ENCODE measurements at places on chromosomes 16 and 17.

DNA sequence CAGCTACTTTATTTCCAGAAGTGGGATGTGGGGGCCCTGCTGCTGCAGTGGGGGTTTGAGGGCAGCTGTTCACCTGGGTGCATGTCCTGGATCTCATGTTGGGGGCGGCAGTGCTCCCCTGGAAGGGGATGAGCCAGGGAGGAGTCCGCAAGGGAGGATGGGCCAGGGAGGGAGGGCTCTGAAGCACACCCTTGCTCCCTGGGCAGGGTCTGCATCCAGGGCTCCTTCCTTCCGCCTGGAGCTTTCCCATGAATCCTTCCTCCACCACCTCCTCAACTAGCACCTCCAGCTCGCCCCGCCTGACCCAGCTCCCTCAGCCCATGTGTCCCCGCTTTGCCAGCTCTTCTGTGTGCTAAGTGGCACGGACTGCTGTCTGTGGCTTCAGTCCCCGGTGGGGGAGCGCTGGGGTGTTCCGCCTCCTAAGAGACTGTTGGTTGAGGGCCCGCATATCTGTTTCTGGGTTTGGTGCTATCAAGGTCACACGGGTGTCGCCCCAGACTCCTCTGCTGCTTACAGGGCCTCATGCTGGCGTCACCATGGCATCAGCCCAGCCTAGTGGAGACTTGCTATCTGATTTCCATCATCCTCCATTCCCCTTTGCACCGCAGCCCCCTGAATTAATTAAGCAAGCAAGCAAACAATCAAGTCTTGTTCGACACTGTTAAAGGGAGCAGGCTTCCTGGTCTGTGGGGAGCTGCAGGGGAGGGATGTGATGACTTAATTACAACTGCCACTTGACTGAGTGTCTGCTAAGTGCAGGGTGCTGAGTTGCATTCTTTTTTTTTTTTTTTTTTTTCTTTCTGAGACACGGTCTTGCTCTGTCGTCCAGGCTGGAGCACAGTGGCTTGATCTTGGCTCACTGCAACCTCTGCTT, 71.8 kb downstream of the PRKCA start:
- DNase-seq: no peak

DNA sequence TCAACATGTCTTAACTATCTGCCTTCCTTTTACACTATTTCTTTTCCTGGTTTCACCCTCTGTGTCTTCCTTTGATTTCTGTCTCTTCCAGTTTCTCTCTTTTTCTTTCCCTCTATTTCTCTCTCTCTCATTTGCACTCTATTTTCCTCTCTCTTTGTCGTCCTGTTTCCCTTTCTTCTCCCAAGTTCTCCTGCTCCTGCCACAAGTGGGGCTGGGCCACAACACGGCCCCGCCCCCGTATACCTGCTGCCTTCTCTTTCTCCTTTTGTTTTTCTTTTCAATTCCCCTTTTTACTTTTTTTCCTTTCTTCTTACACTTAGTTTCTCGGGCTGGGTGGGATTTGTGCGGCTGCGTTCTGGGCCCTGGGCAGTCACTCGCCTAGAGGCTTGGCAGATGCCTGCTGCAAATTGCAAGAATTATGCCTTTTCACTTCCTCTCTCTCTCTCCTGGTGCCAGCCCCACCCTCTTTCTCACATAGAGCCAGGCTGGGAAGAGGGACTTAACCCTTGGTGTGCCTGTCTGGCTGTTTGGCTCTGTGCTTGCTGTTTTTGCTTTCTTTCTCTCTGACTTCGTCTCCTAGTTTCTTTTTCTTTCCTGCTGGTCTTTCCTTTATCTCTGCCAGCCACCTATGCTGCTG, 2139.4 kb downstream of the TP53TG3F start:
- no peak for DNase-seq

- peak; percentile 55 for DNase-seq
These were observed 4.8 kb upstream of the ITGA3 start for GRCh38 chr17:50051082-50051576.

GRCh38 chr17:1162116-1162855, 17.5 kb downstream of the ABR start:
- no peak for DNase-seq

DNA sequence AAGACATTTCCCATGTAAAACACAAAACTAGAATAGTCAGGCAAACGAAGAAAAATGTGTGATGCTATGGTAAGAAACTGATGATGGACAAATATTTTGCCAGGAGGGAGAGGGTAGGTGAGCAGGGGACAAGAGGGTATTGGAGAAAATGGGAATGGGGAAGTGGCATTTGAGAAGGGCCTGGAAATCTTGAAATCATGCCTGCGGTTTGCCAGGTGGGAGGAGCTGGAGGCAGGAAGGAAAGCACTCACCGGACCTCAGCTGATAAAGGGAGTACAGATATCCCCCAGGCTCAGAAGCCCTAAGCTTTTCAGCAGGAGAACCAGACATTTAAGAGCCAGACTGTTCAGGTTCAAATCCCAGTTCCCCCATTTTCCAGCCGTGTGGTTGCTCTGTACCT, 103.6 kb downstream of the GSG1L start:
- DNase-seq: no peak

DNA sequence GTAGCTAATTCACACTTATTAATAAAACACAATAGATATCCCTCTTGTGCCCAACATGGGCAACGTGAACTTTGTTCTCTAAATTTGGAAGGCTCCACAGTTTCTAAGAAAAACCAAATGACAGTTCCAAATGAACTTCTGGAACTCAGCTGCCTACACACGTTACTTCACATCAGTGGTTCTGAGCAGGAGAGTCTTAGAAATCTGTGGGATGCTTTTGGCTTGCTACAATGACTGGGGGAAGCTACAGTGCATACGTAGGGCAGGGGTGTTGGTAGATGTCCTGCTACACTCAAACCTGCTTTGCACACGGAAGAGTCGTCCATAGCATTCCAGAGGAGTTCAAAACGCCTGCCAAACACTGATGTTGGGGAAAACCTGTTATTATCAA, 8.0 kb downstream of the TXNDC11 start:
- DNase-seq: no peak

GRCh38 chr17:34725008-34725407, 145.6 kb downstream of the TMEM132E start:
- no peak for DNase-seq

DNA sequence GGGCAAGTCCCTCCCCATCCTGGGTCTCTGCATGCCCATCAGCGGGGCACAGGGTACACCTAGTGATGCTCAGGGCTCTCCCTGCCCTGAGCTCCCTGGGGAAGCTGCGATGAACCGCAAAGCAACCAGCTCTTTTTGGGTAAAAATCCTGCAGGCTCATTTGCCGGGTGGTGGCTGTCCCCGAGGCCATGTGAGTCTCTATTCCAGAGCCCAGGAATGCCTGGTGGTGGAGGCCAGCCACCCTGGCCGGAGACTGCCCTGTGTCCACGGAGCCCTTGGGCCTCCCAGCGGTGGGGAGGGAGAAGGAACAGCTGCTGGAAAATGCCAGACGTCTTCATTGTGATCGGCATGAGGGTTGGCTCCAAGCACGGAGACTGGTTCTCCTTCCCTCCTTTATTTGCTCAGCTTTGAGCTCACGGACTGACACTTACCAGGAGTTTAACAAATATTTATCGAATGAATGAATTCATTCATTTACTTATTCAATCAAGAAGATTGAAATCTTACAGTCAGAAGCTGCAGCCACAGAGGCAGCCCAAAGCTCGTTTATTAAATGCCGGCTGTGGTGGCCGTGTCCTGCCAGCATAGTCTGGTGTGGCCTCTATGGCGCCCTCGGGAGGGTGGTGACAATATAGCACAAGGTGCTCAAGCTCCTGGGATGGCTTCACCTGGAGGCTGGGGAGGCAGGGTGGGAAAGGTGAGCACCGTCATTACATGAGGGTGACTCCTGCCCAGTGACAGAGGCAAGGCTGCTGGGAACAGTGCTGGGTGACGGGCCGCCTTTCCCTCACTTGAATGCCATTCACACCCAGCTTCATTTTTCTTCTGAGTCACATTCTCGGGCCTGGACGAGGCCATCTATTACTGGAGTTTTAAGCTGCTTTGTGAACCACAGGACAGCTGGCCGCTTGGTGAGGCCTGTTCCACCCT, 31.1 kb upstream of the JPH3 start:
- no peak for DNase-seq

DNA sequence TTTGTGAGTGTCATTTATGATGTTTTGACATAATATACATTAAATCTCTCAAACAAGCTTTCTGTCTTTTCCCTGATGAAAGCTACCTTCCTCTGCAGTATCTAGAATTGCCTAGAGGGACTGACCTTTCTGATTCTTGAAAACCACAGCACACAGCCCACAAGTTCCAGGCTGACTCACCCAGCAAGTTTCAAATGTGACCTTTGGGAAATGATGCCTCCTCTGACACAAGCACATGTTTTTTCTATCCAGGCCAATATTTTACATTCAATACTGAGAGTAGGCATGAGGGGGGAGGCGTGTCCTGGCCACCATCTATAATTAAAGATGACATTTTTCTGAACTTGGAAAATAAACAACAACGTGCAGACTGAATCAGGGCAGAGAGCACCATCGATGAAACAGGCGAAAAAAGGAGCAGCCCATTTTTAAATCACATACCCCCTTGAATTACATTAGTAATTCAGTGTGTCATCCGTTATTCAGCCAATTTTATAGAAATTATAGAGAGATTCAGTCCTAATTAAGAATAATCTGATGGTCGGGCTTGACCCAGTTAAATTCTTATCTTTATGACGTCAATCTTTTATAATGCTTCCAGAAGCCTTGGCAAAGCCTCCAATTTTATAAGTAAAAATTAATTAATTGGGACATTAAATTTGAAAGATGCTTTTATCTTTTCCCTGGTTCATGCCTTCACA, 292.6 kb upstream of the CDH11 start:
- DNase-seq: no peak

DNA sequence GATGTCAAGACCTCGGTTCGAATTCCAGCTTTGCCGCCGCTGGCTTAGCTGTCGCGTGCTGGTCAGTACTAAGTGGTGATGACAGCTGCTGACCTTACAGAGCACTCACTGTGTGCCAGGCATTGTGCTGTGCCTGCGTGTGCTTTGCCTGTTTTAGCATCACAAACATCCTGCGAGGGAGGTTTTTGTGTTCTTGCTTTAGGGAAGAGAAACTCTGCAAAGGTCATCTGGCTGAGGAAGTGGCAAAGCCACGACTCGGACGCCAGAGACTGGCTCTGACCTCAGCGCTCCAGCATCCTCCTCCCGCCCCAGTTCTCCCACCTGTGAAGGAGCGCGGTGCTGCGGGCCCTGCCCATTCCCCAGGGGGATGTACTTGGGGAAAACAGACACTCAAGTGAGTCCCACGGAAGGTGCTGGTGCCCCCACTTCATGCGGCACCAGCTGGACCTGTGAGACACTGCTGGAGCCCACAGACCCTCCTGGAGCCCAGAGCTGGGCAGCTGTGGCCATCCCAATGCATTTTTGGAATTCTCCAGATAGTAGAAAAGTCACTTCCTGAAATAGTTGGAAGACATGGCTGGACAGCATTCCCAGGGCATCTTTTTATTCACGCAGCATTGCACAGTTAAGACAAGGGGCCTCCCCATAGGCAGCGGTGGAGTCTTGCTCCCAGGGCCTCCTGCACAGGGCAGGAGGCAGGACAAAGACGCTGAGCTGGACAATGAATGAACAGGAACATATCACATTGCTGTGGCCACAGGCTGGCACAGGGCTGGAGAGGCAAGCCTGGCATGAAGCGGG, 20.0 kb upstream of the HERPUD1 start:
- DNase-seq: no peak

DNA sequence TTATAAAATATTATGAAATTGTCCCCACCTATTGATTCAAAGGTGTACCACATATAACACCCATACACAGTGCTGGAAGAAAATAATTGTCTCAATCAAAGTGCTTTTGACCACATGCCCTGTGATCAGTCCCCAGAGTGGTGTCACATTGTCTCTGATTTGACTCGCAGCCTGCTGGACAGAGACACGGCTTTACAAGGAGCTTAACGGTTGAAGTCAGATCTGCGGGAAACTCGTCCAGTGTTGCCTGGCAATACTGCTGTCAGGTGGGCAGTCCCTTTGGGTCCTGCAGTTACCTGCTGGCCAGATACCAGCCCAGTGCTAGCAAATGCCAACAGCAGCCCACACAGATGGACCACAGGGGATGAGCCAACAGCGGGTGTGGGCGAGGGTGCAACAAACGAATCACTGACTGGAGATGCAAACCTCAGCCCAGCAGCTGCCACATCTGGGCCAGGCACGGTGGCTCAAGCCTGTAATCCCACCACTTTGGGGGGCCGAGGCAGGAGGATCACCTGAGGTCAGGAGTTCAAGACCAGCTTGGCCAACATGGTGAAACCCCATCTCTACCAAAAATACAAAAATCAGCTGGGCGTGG, 26.2 kb upstream of the SSTR2 start:
- no peak for DNase-seq

DNA sequence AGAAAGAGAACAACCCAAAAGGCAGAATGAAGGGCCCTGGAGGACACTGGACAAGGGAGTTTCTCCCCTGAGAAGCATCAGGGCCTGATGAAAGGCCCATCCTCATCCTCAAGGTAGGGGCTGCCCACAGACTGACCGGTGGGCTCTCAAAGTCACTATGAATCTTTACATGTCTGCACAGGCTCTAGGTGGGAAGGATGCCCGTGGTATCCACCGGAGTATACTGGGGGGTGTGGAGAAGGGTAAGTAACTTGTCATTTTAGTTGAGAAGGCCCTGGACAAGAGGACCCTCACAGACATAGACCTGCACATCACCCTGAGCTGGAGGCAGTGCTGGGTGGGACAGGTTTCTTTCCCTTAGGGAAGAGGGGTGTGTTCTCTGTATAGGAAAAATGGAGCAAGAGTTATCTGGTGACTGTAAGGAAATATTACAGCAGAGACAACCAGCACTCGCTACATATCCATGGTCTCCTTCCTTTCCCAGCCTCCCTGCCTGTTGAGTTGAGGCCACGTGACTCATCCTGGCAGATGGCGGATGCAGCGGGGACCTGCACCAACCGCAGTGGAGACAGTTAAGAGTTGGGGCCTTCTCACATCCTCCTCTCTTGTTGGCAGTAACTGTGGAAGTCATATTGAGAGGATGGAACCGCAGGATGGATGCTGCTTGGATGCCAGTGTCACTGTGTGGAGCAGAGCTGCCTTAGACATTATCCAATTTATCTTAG, 45.6 kb upstream of the KCNJ12 start:
- DNase-seq: no peak

GRCh38 chr16:19749571-19750080, 31.6 kb downstream of the IQCK start:
- DNase-seq: no peak

- DNase-seq: no peak
These were observed 19.1 kb downstream of the WIPI1 start for GRCh38 chr17:68437979-68438822.
